Activated CD8-positive, alpha-beta T cell treated with anti-CD3 and anti-CD28 coated beads, Interleukin-2, amount 10 ng/mL, durations not matched to agents 7 days and 5 days (primary cell): ENCODE measurements at places on chromosomes 6 and 20.

- H3K4me1 ChIP-seq, result peaks cover 16% of the 10 kb centered on the region
- H3K36me3 ChIP-seq, result peaks cover 6% of the 10 kb centered on the region
- H3K4me3 ChIP-seq, result no peak overlapping the region
- no peak overlapping the region for H3K27ac ChIP-seq
Observed at GRCh38 chr20:3652221-3652620, 11.0 kb downstream of the GFRA4 start.

DNA sequence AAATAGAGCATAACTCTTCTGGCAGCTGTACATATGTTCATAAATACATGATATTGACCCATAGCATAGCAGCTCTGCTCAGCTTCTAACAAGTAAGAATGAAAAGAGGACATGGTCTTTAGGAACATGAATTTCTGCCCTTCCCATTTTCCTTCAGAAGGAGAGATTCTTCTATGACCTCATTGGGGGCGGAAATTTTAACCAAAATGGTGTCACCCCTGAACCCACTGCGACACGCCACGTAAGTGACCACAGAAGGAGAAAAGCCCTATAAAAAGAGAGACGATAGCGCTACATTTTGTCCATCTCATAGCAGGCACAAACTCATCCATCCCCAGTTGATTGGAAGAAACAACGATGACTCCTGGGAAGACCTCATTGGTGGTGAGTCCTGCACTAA is at the start of gene IL17A:
TSS of gene IL17A (plus strand) at position 301 of the 400 bp plus-strand sequence. CDS start at position 358, 57 bp downstream.
- H3K36me3 ChIP-seq, result no peaks in the 10 kb centered on the region
- peaks cover 2% of the 10 kb centered on the region for H3K4me1 ChIP-seq
- peaks cover 52% of the 10 kb centered on the region for H3K27me3 ChIP-seq
- no peak for DNase-seq

DNA sequence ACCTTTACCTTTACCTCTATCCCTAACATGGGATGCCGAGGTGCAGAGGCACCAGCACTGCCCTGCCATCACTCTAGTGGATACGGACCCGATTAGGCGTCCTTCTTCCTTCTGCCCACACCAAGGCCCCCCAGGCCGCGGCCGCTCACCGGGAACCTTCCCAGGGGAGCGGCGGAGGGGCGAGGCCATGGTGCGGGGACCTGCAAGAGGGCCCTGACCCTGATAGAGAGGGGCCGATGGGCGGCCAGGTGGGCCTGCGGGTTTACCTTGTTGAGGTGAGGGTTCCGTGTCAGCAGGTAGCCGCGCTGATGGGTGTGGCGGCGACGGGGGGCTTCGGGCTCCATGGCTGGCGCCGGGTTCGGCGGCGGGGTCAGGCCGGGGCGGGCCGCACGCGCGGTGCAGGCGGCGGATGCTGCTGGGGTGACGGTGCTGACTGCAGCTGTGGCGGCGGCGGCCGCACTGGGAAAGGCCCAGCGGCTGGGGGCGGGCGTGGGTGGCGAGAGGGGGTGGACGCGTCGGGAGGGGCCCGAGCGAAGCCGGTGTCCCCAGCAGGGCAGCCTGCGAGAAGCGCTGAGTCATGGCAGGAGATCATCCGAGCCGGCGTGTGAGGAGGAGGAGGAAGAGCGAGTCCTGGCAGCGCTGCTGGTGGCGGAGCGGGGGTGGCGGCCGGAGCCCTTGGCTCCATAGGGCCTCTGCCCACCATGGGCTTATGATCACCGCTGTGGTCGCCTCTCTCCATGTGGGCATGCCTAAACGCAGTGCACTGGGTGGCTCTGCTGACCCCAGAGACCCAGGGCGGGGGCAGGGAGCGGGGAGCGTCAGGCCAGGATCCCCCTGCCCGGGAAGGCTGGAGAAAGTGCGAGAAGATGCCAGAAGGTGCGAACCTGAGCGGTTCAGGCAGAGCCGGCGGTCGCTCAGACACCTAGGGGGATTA is at the start of gene ME1:
TSS of gene ME1 (minus strand) at position 441 of the 934 bp plus-strand sequence. CDS start at position 344, 97 bp downstream.
- peaks cover 13% of the 10 kb centered on the region for H3K27me3 ChIP-seq
- no peaks in the 10 kb centered on the region for H3K4me1 ChIP-seq
- no peak within 1 kb of the TSS for H3K27ac ChIP-seq
- DNase-seq, result peak; percentile 21
- H3K4me3 ChIP-seq, result no peak within 1 kb of the TSS
- no peaks in the 10 kb centered on the region for H3K36me3 ChIP-seq

- H3K27me3 ChIP-seq, result no peaks in the 10 kb centered on the region
- peaks cover 2% of the 10 kb centered on the region for H3K4me1 ChIP-seq
- H3K4me3 ChIP-seq, result no peak overlapping the region
- no peak overlapping the region for H3K27ac ChIP-seq
- H3K36me3 ChIP-seq, result no peaks in the 10 kb centered on the region
Observed at GRCh38 chr6:11144393-11144851, 32.9 kb upstream of the ERVFRD-1 start.

- H3K27me3 ChIP-seq, result no peaks in the 10 kb centered on the region
- no peak overlapping the region for H3K27ac ChIP-seq
- DNase-seq, result no peak
- peaks cover 44% of the 10 kb centered on the region for H3K4me1 ChIP-seq
Observed at GRCh38 chr20:5148581-5148980, 21.8 kb downstream of the CDS2 start.

GRCh38 chr20:48149902-48150301 is 364.6 kb upstream of the SULF2 start:
- H3K36me3 ChIP-seq, result no peaks in the 10 kb centered on the region
- no peak overlapping the region for H3K27ac ChIP-seq
- no peaks in the 10 kb centered on the region for H3K4me1 ChIP-seq
- H3K4me3 ChIP-seq, result no peak overlapping the region
- DNase-seq, result no peak

DNA sequence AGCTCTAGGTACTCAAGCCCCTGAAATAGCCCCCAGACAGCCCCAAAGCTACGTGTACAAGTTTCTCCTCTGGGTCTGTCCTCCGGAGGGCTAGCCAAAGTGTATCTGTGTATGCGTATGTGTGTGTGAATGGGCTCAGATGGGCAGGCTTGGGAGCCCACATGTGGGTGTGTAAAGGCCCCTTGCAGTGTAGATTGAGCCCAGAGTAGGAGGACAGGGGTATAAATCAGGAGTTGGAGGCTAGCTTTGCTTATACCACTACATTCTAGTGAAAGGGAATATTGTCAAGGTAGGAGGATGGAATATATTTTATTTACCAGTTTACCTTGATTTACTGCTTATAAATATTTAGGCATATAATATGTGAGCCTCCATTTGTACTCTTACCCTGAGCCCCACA is 9.0 kb upstream of the MAP3K7 start:
- H3K27me3 ChIP-seq, result peaks cover 43% of the 10 kb centered on the region
- H3K27ac ChIP-seq, result no peak overlapping the region
- H3K36me3 ChIP-seq, result no peaks in the 10 kb centered on the region
- H3K4me3 ChIP-seq, result no peak overlapping the region
- DNase-seq, result no peak

- no peaks in the 10 kb centered on the region for H3K4me1 ChIP-seq
- no peak overlapping the region for H3K27ac ChIP-seq
- H3K4me3 ChIP-seq, result no peak overlapping the region
Observed at GRCh38 chr6:51116723-51117122, 298.1 kb downstream of the TFAP2B start.

DNA sequence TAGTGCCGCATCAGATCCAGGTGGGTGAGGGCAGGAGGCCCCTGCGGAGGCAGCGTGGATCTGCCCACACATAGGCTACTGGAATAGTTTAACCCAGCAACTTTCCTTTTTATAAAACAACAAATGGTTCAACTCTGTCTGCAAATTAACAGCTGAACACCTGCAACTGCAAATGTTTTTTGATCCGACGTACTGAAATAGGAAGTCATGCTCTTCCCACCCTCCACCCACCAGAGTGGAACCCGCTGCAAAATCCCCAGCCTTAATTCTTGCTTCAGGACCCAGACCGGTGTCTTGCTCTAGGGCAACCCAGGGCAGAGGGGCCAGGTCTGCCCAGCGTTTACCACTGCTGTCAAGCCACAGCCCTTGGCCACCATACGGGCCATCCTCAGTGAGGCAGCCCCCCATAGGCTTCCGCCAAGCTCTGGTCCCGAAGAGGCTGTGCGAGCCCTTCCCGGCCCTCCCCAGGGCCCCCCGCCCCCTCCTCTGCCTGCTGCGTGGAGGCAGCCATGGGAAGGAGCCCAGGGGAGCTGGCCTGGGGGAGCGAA is 334.3 kb downstream of the ZFAND3 start:
- H3K27me3 ChIP-seq, result no peaks in the 10 kb centered on the region
- H3K36me3 ChIP-seq, result no peaks in the 10 kb centered on the region
- no peaks in the 10 kb centered on the region for H3K4me1 ChIP-seq
- DNase-seq, result no peak
- H3K27ac ChIP-seq, result no peak overlapping the region
- H3K4me3 ChIP-seq, result no peak overlapping the region

GRCh38 chr6:119658917-119659316 is 309.4 kb upstream of the MAN1A1 start:
- no peak for DNase-seq
- no peaks in the 10 kb centered on the region for H3K4me1 ChIP-seq
- peaks cover 4% of the 10 kb centered on the region for H3K27me3 ChIP-seq
- H3K4me3 ChIP-seq, result no peak overlapping the region
